ENCODE measurements at places on chromosomes 4 and X.

GRCh38 chrX:9429767-9430166, 35.1 kb upstream of the TBL1X start:
- peak; percentile 40 for DNase-seq

- no peak for DNase-seq
Observed at GRCh38 chr4:142778430-142778829, 67.7 kb downstream of the INPP4B start.

DNA sequence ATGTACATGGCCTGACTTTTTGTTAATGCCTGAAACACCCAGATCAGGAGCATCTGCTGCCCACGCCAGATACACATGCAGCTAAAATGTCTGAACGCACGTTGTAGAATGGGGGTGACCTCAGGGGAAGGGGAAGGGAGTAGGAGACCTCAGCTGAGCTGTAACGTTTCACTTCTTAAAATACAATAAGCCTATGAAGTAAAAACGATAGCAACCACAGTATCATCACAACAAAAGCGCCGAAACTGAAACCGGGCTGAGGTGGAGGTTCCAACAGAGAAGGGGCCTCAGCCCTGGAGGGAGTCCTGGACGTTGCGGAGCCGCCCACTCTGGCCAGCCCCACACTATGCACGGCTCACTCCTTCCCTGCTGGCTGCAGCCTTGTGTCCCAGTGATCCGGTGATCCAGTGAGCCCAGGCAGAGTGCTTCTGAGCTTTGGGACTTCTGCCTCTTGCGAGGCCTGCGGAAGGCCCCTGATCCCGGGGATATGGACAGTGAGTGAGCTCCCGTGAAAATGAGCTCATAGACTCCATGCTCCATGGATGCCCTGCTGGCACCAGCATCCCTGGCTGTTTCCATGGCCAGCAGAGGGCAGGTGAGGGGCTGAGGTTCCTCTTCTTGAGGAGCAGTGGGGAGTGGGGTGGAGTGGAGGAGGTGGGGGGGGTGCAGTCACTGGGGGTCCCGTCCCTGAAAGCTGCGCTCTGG, 52.0 kb downstream of the HMX1 start:
- no peak for DNase-seq

GRCh38 chr4:64000241-64000640, 409.0 kb downstream of the TECRL start:
- no peak for DNase-seq

GRCh38 chrX:53831662-53832635, 145.4 kb upstream of the HUWE1 start:
- peak; percentile 2 for DNase-seq

- DNase-seq: peak; percentile 43
Observed at GRCh38 chr4:150385606-150386005, 196.3 kb upstream of the MAB21L2 start.

GRCh38 chr4:62622089-62622488, 1422.0 kb downstream of the ADGRL3 start:
- DNase-seq: no peak

- DNase-seq: no peak
Observed at GRCh38 chrX:108224218-108224617, 132.6 kb downstream of the ATG4A start.

DNA sequence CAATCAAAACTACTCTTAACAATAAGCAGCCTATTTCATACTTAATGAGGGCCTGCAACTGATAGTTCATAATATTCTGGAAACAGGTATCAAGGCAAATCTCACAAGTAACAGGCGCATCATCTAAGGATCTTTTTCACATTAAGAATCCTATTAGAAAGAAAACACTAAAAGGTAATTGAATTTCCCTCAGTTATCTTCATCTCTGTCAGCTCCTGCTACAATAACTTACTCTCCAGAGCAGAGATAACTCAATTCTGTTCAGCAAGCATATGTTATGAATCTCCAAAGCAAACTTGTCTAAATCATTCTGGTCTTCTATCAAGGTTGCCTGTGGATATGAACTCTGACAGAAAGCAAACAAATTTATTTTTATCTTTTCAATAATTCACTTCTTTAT, 126.1 kb downstream of the MAB21L2 start:
- no peak for DNase-seq
